ENCODE measurements at places on chromosomes 7 and 10. TPM values are rescaled to one million over a fixed set of nuclear protein-coding genes. Genes with fewer than 3 reads are reported as not detected.
A peak's percentile ranks its signal among the peaks of the same experiment; 100 is the strongest.

GRCh38 chr10:2366264-2366931 is 629.1 kb upstream of the ADARB2 start:
- DNase-seq, result no peak

GRCh38 chr7:121339082-121339481 is 10.3 kb downstream of the WNT16 start:
- DNase-seq, result no peak

- no peak for DNase-seq
Measured at GRCh38 chr10:47071891-47072290, 160.7 kb downstream of the PTPN20 start.

GRCh38 chr7:151275813-151276577 is 27.5 kb upstream of the SMARCD3 start:
- DNase-seq, result no peak

DNA sequence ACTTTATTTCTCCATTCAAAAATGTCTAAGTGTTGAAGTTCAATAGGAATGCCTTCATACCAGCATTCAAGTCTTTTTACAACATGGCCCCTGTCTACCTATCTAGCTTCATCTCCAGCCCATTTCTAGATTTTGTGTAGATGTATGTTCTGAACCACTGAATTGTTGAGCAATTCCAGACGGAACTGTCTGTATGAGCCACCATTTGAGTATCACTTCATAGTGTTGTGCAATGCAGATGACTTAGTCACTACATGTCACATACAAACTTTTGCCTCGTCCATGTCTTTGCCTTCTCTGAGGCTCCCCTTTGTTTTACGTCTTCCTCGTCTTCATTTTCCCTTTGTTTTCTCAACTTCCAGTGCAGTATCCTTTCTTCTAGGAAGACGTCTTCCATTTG is 118.1 kb downstream of the INHBA start:
- DNase-seq, result no peak

DNA sequence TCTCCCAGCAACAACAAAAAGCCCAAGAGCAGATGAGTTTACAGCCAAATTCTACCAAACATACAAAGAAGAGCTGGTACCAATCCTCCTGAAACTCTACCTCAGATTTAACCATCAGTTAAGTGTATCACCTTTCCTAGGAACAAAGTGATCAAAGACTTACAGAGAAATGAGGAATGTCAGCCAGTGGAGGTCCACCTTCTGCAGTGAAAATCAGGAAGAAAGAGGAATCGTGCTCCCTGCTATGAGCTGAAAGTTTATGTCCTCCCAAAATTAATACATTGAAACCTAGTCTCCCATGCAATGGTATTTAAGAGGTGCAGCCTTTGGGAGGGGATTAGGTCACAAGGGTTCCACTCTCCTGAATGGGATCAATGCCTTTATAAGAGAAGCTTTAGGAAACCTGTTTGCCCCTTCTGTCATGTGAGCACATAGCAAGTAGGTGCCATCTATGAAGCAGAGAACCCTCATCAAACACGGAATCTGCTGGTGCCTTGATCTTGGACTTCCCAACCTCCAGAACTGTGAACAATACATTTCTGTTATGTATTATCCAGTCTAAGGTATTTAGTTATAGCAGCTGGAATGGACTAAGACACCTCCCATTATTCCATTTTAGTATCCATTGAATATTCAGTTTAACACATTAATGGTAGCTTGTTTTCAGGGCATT is 139.0 kb upstream of the FZD8 start:
- peak; percentile 28 for DNase-seq

DNA sequence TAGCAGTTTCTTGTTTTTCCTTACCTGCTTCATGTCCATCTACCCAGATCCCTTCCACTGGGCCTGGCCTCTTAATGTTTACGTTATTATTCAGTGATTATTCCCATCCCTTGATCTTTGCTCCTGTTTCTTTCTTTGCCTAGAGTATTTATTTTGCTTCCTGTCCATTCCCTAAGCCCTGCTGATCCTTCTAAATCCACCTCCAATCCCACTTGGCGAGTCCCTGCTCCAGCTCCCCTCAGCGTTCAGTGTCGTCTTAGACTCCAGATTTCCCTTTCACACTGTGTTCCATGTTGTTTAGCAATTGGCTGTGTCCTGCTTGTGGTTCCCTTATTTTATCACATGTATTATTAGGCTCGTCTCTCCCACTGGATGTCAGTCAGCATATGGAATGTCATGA is 7.3 kb downstream of the PPP2R2D start:
- no peak for DNase-seq

DNA sequence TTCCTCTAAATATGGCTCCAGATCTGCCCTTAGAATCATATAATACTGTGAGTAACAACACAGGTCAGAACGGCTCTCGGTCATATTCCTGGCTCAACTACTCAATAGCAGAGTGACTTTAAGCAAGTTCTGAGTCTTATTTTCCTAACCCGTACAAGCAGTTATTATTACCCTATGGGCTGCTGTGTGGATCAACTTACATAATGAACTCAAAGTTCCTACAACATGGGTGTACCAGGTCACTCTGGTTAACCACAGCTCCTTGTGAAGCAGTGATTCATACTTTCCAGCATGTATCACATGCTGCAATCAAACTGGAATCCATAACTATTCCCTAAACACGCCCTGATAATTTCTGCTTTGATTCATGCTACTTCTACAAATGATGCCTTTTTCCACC is 107.3 kb downstream of the LRRN3 start:
- DNase-seq, result peak; percentile 31

GRCh38 chr7:41046221-41046761 is 656.6 kb downstream of the INHBA start:
- DNase-seq, result peak; percentile 13

GRCh38 chr10:103184615-103185014 is 8.5 kb downstream of the NT5C2 start:
- no peak for DNase-seq

DNA sequence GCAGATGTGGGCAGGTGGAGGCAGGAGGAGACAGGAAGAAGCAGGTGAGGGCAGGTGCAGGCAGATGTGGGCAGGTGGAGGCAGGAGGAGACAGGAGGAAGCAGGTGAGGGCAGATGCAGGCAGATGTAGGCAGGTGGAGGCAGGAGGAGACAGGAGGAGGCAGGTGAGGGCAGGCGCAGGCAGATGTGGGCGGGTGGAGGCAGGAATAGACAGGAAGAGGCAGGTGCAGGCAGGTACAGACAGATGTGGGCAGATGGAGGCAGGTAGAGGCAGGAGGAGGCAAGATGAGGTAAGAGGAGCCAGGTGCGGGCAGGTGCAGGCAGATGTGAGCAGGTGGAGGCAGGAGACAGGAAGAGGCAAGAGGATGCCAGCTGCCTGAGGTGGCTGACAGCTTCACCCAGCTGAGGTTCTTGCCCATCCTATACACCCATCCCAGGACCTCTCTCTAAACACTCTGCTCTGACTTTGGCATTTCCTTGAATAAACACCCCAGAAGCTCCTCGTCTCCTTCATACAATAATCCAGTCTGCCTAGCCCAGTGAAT is 33.0 kb downstream of the PTPRE start:
- DNase-seq, result no peak

- DNase-seq, result peak; percentile 61
Measured at GRCh38 chr10:101693651-101693977, 1.4 kb downstream of the FBXW4 start.

GRCh38 chr7:100642534-100642907 is 1.2 kb upstream of the TFR2 start:
- DNase-seq, result no peak

- DNase-seq, result no peak
Measured at GRCh38 chr10:112738606-112739591, 211.1 kb upstream of the TCF7L2 start.

DNA sequence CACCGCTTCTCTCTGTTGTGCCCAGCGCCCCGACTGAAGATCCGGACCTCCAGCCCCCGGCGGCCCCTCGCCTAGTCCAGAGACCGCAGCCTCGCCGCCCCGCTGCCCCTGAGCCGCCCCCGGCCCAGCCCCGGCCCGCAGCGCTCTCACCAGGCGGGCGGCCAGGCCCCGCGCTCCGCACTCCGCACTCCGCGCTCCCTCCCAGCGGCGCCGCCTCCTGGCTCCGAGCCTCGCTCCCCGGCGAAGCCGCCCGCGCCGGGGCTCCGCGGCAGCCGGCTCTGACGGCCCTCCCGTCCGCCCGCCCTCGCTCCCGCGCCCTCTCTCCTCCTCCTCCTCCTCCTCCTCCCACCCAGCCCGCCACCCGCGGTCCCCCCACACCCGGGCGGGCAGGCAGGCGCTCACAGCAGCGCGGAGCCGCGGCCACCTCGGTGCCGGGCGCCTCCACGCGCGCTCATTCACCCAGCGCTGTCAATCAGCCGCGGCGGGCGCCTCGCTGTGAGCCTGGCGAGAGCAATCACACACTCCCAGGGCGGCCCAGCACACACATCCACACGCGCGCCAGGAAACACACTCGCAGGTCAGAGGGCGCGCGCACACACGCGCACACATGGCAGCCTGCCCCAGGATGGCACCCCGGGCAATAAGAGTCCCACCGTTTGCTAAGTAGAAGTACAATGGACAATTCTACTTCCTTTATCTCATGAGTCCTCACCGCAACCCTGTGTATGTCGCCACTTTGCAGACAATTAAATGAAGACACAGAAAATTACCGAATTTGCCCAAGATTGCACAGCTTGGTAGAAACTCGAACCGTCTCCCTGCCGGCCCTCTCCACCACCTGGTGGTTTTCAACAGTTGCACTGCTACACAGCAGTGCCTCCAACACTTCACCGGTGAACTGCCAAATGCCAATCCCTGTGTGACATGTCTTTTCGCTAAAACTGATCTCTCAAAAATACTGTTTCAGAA is at the start of gene PRRT4:
PRRT4 (minus strand) TSS at position 280 of the 969 bp plus-strand sequence.
- DNase-seq, result peak; percentile 32

GRCh38 chr10:133187906-133188681 is 28.1 kb downstream of the KNDC1 start:
- DNase-seq, result no peak

GRCh38 chr10:131258256-131258655 is 53.3 kb downstream of the TCERG1L start:
- no peak for DNase-seq

The PILRA gene
- total RNA-seq, result not detected

The ATXN7L1 gene
- total RNA-seq, result 5.8 TPM

The MMD2 gene
- total RNA-seq, result not detected

The PRKCQ gene
- 0.17 TPM for total RNA-seq

The AS3MT gene
- 2.0 TPM for total RNA-seq

The CFAP58 gene
- 0.85 TPM for total RNA-seq

The SLC18A2 gene
- total RNA-seq, result not detected

The AMPH gene
- total RNA-seq, result not detected

The CHST3 gene
- total RNA-seq, result 7.0 TPM

The CHAT gene
- total RNA-seq, result not detected
